Femur (tissue), 1 donor: ENCODE measurements at places on chromosomes 3 and 15.

DNA sequence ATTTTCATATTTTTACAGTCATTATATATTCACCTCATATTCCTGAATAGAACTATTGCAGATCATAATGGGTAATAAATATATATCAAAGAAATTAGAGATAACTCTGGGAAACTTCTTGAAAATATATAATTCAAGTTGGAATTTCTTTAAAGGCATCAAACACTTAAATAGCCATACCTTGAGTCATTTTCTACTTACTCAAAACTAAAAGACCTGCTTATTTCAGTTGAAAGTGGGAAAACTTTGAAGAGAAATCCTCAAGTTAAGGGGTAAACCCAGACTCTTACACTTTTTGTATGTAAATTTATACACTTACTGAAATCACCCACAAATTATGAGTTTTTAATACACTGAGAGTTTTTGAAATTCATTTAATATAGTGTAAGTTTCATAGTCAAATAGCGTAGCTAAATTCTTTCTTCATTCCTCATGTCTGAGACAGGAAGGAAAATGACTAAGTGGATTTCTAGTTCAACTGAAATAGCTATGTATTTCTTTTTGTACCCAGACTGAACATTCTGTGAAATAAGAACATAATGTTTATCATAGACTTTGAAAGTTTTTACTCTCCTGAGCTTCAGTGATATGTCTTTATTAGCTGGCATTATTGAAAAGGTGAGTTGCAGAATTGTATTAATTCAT lies 4.6 kb upstream of the ALCAM start:
- DNase-seq: no peak

- DNase-seq: no peak
Observed at GRCh38 chr15:64361259-64361658, 5.3 kb upstream of the CSNK1G1 start.

DNA sequence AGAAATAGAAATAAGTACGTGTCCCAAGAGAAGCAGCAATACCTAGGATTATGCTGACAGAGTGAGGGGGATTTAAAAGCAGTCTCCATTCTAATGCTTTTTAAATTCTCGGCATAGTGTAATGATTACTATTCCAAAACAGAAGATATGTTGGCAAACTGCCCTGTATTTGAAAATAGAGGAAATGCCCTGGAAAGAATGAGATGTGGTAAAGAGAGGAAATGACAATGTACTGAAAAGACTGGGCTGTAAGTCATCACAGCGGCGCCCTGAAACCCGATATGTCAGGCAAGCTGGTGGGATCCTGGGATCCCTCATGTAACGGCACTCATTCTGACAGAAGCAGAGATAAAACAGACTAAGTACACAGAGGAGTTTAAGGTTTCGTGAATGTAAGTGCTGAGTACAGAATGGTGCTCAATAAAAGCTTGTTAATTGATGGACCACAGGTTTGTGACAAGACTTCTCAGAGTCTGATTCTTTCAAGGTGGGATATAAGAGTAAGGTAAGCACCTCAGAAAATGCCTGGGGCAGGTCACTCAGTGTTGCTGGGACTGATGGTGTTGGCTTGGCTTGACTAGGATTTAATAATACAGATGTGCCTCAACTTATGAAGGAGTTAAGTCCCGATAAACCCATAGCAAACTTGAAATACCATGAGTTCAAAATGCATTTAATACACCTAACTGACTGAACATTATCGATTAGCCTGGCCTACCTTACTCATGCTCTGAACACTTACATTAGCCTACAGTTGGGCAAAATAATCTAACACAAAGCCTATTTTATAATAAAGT lies 91.4 kb downstream of the NFKBIZ start:
- DNase-seq: peak; percentile 67

DNA sequence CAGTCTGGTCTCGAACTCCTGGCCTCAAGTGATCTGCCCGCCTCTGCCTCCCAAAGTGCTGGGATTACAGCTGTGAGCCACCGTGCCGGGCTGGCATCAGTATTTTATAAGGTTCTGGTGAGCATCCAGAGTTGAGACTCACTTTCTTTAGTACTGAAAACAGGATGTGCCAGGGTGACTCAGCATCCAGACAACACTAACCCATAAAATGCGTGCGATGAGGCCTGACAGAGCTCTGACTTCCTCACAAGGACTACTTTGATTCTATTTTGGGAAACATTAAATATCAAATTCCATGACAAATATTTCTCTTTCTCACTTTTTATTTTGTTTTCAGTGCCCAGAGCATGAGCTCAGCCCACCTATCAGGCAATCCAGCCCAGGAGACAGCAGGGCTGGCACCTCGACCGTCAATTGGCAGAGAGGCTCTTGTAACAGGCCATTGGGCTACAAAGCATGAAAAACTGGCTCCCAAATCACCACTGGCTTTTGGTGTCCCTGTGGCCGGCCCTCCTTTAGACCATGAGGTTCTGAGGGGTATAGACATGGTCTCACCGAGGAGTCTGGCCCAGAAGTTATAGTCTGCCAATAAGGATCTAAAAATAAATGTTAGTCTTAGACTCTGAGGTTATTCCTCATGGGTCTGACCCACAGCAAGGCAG lies 75.0 kb downstream of the FEM1B start:
- peak; percentile 57 for DNase-seq

DNA sequence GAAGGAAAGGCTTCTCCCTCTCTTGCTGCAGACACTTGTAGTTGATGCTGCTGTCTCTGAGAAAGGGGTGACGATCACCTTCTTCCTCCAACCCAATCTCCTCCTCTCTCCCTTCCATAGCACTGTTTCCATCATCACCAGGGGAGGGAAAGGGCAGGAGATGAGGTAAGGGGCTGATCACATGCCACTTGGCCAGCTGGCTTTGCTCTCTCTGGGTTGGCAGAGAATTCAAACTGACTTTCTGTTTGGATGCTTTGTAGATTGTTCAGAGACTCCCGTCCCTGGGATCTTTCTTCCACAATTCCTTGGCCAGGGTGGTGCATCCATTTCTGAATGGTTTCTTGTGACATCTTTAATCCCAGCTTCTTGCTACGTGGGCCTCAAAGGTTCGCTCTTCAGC lies 43.2 kb upstream of the ZNF148 start:
- DNase-seq: no peak

GRCh38 chr3:179398574-179399231 lies 51.2 kb downstream of the MFN1 start:
- DNase-seq: no peak
